Fibroblast of villous mesenchyme (primary cell): ENCODE measurements at places on chromosomes 2 and 18. TPM values are rescaled to one million over a fixed set of nuclear protein-coding genes. Genes with fewer than 3 reads are reported as not detected.

DNA sequence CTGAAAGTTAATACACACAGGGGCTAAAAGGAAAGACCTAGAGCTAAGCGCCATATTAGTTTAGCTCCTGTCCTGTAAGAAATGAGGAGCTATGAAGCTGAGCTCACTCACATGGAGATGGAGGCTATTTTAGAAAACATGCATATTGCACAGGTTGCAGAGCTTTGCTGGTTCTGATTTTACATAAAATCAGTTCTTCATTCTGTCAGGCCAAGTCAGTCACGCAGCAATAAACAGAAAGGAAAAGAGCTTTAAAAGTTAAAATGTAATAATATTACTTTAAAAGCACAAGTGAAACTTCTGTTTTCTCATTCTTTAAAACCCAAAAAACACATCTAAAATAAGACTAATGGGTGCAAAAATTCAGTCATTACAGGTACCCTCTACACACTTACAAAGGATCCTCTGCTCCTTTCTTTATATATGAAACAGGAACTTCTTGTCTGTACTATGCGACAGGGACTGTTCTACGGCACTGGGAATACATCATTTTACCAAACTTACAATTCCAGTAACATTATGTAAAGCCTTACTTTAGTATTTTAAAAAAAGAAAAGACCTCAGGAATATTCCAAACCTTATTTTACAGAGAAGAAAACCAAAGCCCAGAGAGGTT is 113.8 kb downstream of the THADA start:
- no peak for DNase-seq

DNA sequence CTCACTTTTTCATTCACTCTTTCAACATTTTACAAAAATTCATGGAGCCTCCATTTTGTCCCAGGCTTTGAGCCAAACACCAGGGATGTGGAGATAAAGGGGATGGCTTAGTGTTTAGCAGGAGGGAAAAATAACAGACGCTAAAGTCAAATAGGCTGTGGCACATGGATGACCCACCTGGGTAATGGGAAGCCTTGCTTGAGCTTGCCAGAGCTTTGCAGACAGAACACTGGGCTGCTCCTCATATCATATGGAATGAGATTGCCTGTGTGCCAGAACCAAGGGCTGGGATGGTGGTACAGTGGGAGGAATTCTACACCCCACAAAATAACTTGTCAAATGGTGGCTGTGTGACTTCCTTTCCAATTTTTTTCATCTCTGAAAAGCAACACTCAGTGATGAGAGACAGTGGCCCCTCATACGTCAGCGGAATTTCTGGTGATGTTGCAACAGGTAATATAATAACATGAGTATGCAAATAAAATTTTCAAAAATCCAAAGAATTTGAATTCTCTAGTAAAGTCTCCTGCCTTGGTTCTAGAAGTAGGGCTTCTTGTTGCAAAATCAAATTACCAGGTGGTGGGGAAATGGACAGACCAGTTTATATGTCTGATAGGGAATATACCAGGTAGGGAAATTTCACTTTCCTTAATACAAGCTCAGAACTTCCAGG is 252.9 kb downstream of the CLIP4 start:
- DNase-seq: no peak

- no peak for DNase-seq
Observed at GRCh38 chr2:54143780-54144179, 28.4 kb downstream of the ACYP2 start.

DNA sequence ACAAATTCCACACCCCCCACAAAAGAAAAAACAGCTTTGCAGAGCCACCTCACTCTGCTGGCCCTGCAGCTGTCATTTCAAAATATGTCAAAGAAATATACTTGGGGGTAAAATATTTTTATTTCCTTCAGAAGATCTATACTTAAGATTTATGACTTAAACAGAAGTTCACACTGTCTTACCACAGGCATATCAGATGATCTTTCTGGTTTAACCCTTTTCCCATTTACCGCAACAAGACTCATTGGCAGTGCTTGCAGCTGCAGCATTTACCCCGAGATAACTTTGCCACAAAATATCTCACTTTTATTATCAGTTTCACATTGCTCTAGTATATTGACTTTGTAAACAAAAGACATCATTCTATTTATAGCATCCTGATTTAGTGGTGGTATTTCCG is 21.6 kb upstream of the SLC35G4 start:
- DNase-seq: no peak

GRCh38 chr2:132915812-132916549 is 246.0 kb upstream of the LYPD1 start:
- no peak for DNase-seq

The CNTNAP5 gene
- not detected in 2 replicates for total RNA-seq

The HS6ST1 gene
- total RNA-seq: 17.1 and 19.9 TPM in 2 replicates

GRCh38 chr2:144753416-144753815 is 233.5 kb upstream of the ZEB2 start:
- DNase-seq: no peak

DNA sequence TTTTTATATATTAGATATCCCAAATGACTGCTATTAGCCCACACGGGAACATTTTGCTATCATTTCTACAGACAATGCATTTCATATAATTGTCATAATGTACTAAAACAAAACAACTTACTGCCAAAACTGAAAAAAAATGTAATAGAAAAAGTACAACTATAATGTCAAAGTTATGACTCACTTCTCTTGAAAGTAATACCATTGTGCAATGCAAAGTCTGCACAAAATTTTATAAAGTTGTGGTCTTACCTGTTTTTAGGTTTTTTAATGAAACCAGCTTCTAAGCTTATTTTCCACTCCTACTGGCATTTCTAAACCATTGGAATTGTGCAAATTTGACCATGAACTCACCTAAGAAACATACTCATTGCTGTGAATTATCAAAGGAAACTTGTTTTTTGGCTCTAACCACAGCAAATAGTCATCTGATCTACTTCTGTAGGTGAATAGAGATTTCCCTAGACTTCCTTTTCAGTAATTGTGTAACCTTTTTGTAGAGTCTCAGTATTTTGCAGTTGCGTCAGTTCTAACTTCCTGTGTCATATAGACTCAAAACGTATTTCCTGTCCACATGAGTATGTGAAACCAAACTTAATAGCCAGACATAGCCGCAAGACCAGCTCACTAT is 31.9 kb upstream of the TFPI start:
- peak; percentile 47 for DNase-seq

- DNase-seq: peak; percentile 17
Observed at GRCh38 chr2:24521162-24521857, 30.3 kb downstream of the NCOA1 start.

GRCh38 chr18:43590182-43590903 is 313.1 kb upstream of the SYT4 start:
- DNase-seq: no peak

GRCh38 chr18:27378431-27379095 is 193.5 kb upstream of the CHST9 start:
- no peak for DNase-seq

The EDAR gene
- not detected in 2 replicates for total RNA-seq

DNA sequence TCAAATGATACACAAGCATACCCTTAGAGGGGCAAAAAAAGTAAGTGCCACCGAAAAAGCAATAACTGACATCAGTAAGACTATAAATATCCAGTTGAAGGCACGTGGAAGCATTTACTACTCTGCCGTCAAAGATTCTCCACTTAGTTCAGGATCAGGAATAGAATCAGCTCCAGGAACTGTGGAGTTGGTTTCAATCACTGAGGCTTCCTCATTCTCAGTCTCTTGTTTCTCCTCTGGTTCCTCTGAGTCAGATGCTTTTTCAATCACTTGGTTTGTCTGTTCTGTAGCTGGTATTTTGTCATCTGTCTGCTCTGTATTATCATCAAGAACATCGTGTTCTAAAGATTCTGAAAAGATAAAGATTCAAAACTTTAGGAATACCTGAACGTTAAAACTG is 72.2 kb downstream of the LNPK start:
- peak; percentile 51 for DNase-seq

GRCh38 chr2:147375073-147375472 is 469.8 kb upstream of the ACVR2A start:
- no peak for DNase-seq

DNA sequence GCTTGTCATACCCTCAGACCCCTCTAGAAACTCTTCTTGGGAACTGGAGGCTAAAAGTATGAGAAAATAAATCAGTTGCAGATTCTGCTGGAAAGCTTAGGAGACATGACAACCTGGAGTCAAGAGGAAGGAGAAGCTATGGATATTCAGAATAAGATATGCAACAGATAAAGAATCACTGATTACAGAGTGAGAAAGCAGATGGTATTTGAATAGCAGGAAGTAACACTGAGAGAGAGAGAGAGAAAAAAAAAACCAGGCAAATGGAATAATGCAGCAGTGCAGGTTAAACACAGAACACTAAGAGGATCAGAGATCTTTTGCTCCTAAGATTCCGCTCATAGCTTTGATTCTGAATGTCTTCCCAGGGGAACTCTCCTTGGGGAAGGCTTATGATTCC is 1284.1 kb upstream of the NXPH2 start:
- DNase-seq: no peak

GRCh38 chr18:79940126-79940813 is 11.2 kb downstream of the SLC66A2 start:
- no peak for DNase-seq

The ONECUT2 gene
- total RNA-seq: under 0.01 TPM in 2 replicates

DNA sequence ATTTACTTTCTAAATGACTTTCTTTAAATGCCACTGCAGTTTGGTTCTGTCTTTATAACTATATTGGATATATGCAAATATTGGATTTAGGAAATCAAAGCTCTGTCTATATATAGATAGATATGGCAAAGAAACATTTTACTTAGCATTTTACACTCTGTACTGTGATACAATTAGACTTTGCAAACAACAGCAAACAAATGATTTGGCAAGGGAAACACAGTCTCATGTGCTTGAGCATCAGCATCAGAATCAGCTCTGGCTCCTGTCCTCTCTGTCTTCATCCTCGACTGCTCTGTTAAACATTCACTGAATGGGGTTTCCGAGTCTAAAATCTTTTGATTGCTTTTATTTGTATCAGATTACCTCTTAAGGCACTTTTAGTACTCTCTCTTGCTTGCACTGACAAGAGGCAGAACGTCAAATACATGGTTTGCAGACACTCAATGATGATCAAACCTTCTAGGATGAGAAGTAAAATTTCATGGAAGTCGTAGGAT is 176.8 kb upstream of the LRP1B start:
- no peak for DNase-seq

DNA sequence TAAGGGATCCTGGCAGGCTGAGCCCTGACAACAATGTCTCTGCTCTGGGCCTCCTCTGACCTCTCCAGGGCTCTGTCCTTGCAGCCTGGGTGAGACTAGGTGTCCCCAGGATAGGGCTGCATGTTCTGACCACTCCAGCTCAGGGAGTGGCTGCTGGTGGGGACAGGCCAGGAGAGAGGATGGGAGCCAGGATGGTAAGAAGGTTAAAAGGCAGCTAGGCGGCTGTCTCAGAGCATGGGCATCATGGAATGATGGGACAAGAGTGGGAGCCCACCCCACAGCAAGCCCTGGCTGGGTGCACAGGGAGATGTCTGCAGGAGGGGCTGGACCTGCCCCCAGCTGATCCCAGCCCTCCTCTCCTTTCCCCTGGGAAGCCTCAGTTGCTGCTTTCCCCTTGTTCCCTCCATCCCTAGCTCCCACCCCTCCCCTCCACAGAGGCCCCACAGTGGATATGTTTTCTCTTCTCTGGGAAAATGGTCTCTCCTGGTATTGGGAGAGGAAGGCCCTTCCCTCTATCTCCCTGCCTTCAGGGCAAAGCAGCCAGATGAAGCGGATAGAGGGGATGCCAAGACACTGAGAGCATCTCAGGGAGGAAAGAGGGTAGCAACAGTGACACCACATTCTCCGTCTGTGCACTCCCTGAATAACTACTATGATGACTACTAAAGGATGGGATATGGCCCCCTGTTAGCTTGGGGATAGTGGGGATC is 334.3 kb downstream of the DYSF start:
- DNase-seq: no peak

DNA sequence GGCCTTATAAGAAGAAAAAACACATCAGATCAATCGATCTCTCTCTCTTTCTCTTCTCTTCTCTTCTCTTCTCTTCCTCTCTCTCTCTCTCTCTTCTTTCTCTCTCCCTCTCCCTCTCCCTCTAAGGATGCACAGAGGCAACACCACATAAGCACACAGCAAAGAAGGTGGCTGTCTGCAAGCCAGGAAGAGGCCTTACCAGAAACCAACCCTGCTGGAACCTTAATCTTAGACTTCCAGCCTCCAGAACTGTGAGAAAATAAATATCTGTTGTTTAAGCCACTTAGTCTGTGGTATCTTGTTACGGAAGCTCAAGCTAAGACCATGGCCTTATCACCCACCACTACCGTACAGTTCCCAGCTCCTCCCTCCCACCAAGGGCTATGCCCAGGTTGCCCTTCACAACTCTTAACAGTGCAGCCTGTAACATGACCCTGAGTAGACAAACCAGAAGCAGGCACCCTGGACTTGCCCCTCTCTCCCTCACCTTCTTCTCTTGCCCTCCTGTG is 25.2 kb upstream of the TMEM237 start:
- no peak for DNase-seq

The NEU2 gene
- not detected in 2 replicates for total RNA-seq
